ENCODE measurements at places on chromosomes 13 and 19.
A peak's percentile ranks its signal among the peaks of the same experiment; 100 is the strongest.

DNA sequence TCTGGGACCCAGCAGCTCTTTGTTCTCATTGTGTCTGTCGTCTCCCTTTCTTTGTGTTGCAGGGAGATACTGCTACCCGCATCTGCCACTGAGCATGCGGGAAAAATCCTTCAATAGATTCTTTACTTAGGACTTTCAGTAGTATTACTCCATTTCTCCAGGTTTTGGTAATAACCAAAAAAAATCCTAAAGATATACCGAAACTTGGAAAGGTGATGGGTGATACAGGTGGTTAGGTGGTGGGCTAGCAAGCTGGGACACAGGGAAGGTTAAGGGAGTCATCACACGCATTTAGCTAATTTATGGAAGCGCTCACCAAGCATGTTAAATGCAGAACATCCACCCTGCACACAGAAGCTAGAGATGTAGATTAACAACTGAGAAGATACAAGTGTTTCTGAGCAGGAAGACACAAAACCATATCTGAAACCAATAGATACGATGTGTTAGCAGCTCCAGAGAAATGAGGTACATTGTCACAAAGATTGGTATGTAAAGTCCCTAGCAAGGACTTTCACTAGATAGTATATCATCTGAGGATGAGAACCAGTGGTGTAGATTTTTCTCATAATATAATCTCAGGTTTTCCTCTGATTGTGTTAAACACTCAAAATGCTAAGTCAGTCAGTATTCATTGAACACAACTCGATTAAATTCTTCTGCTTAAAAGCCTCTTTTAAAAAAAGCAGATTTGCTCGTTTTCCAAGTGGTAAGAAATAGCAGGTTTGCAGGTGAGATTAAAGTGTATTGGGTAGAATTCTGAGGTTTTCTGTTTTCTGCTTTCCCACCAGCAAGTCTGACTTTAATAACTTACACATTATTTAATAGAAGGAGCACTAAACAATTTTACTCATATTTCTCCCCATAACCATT lies 1.2 kb upstream of the SLAIN1 start:
- DNase-seq = no peak

DNA sequence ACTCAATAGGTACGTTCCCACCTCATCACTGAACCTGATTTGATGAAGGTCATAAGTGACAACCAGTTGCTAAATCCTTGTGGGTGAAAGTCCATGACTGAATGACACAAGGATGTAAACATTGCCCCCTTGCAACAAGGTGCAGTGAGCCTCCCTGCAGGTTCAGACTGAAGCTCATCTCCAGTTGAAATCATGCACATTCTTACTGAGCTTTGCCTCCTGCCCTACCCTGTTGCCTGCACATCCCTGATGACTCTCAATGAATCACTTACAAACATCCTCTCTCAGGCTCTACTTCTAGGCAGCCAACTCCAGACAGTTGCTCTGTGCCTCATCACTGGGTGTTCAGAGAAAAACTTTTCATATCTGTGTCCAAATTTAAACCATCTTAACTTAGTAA lies 42.5 kb upstream of the ARGLU1 start:
- no peak for DNase-seq

DNA sequence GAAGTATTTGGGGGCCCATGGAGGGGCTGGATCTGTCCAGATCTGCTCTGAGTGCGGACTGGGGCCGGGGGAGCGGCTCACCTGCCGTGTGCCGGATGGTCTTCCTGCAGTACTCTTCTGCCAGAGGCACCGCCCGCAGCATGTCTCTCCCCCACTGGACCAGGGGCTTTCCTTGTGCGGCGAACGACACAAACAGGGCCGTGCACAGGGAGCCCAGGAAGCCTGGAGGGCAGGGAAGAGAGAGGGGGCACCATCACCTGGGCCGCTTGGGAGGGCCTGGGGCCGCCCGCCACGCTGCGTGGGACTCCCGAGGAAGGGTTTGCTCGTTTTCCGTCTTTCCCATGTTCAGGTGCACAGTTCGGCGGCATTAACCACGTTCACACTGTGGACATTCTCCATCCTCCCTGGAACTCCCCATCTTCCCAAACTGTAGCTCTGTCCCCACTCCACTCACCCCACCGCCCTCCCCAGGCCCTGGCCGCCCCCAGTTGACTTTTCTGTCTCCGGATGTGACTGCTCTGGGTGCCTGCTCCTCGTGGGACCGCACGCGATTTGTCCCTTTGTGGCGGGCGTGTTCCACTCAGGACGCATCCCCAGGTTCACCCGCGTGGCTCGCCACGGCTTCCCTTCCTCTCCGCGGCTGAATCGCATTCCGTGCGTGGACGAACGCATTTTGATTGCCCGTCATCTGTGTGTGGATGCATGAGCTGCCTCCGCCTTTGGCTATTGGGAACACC lies 24.2 kb downstream of the ADPRHL1 start:
- DNase-seq = no peak

DNA sequence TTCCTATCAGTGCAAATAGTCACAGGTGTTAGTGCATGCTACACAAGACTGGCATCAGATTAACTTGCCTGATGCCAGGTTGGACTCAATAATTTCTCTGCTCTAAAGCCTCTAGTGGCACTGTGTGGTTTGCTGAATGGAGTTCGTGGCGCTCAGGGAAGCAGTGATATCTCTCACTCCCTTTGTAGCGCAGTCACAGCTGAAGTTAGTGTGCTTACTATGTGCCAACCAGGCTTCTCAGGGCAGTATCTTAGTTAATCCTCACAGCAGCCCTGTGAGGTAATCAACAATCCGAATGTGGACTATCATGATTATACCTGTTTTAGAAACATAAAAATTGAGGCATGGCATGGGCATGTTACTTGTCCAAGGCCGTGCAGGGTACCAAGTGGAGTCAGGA lies 190.3 kb downstream of the LMO7 start:
- DNase-seq = no peak

DNA sequence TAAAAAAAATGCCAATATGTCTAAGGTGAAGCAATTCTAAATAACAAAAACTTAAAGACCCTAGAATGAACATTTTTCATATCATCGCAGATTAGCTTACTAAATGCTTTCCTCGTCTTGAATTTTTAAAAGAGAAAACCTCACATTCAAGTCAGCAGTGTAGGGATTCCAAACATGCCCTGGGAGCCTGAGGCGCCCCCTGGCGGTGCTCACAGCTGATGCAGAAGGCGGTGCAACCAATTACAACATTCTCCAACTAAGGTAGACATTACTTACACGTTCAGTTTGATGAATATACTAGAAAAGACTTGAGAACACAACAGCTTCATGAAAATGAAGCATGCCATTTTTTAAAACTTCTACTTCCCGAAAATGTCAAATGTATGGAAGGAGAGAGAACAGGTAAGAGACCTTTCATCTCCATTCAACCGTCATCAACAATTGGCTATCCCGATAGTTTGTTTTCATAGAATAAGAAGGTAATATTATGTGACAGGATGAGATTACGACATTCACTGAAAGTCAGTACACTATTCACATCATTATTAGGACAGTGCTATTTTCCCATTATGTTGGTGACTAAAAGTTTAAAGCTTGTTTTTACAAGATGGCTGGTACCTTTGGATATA lies 304.4 kb downstream of the DCLK1 start:
- DNase-seq = peak; percentile 4

GRCh38 chr19:6239871-6240676 lies 39.7 kb downstream of the MLLT1 start:
- no peak for DNase-seq

DNA sequence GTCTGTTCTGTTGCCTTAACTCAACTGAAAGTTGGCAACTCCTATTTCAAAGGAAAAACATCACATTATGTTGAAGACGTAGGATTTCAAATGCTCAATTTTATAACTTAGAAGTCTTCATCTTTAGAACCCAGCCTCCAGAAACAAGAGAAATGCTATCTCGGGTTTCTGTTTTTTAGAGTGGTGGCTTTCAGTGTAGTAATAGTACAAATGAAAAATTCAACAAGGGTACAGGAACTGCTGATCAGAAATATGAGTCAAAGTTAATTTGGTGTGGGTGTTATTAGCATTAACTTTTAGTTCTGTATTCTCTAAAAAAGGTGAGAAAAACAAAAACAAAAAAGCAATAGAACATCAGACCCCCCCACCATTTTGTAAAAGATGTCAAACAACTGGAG lies 56.6 kb upstream of the FLT1 start:
- DNase-seq = no peak

All from activated naive CD8-positive, alpha-beta T cell treated with anti-CD3 and anti-CD28 coated beads, Interleukin-2, amount 50 U/mL, for 24 hours (primary cell).